Stimulated activated naive CD4-positive, alpha-beta T cell (primary cell): ENCODE measurements at places on chromosomes 2 and 18.

- DNase-seq, result no peak
Observed at GRCh38 chr2:75570948-75571729, 10.4 kb upstream of the EVA1A start.

GRCh38 chr2:14567561-14567960 lies 65.0 kb upstream of the LRATD1 start:
- no peak for DNase-seq

DNA sequence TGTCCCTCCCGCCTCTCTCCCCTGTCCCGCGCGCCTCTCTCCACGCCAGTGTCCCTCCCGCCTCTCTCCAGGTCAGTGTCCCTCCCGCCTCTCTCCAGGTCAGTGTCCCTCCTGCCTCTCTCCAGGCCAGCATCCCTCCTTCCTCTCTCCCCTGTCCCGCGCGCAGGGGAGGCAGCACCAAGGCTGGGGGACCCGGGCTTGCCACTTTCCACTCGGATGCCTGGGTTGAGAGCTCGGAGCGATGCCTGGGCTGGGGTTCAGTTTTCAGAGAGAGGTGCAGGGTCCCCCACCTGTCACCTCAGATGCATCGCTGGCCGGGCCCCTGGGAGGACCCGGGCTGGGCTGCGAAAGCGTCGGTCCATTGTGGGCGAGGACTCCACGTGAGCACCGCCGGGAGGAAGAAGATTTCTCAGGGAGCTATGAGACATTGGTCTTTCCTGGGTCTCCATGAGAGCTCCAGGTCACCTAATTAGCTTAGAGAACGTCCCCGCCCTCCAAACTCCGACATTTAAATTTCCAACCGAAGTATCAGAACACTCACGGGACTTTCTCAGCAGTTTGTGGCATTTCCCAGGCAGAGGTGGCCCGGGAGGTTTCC lies 2.1 kb downstream of the FBLN7 start:
- DNase-seq, result no peak

GRCh38 chr2:26612522-26613240 lies 28.5 kb downstream of the CIB4 start:
- no peak for DNase-seq

- DNase-seq, result no peak
Observed at GRCh38 chr2:58110765-58111164, 64.2 kb downstream of the VRK2 start.

DNA sequence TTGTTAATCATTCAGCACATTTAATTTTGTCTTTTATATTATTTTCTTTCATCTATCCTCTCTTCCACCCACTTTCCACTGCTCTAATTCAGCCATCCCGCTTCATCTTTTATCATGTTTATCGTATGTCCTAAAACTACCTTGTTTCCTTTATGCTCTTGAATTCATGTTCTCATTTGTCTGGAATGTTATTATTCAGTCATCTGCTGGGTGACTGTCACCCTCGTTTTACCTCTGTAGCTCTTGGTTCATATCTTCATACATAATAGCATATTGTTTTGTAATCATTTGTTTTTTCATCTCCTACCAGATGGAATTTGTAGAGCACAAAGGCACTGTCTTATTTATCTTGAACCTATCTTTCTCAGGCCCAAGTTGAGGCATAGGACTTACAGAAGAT lies 37.0 kb downstream of the SMCHD1 start:
- no peak for DNase-seq

- DNase-seq, result no peak
Observed at GRCh38 chr2:128979182-128979581, 660.5 kb upstream of the HS6ST1 start.
